IMR-90 (cell line): ENCODE measurements at places on chromosomes 7 and 10. TPM values are rescaled to one million over a fixed set of nuclear protein-coding genes. Genes with fewer than 3 reads are reported as not detected.

The MSMB gene
- total RNA-seq: not detected in 2 replicates

The ADAM12 gene
- 9.7 and 10.2 TPM in 2 replicates for total RNA-seq

- H3K27me3 ChIP-seq: peaks cover 62% of the 10 kb centered on the region
- DNase-seq: no peak
- H3K27ac ChIP-seq: no peak overlapping the region
Observed at GRCh38 chr10:70928140-70928539, 39.8 kb upstream of the PCBD1 start.

GRCh38 chr10:76732306-76732705 lies 905.3 kb downstream of the KCNMA1 start:
- H3K4me3 ChIP-seq: no peak overlapping the region
- DNase-seq: no peak
- no peak overlapping the region for H3K27ac ChIP-seq

GRCh38 chr10:16995867-16996529 lies 133.6 kb downstream of the CUBN start:
- H3K4me1 ChIP-seq: peaks cover 15% of the 10 kb centered on the region
- no peaks in the 10 kb centered on the region for H3K36me3 ChIP-seq
- no peaks in the 10 kb centered on the region for H3K27me3 ChIP-seq
- peak; percentile 68 for DNase-seq

GRCh38 chr7:116354546-116355423 lies 144.4 kb downstream of the TES start:
- peak overlapping the region; percentile 0; the same call in 1 of the 2 replicates for H3K4me3 ChIP-seq
- peak; percentile 98 for DNase-seq
- no peaks in the 10 kb centered on the region for H3K27me3 ChIP-seq
- no peaks in the 10 kb centered on the region for H3K36me3 ChIP-seq

- H3K4me3 ChIP-seq: no peak overlapping the region
- H3K4me1 ChIP-seq: no peaks in the 10 kb centered on the region
- no peak for DNase-seq
- H3K27me3 ChIP-seq: peaks cover 3% of the 10 kb centered on the region
- H3K27ac ChIP-seq: no peak overlapping the region
Observed at GRCh38 chr7:96329241-96329640, 7.3 kb upstream of the SLC25A13 start.
